Mucosa of gallbladder (tissue), 1 donor: ENCODE measurements at places on chromosomes 16 and 17.
A peak's percentile ranks its signal among the peaks of the same experiment; 100 is the strongest.

GRCh38 chr17:74271281-74271680 lies 2.8 kb upstream of the DNAI2 start:
- no peak for DNase-seq

DNA sequence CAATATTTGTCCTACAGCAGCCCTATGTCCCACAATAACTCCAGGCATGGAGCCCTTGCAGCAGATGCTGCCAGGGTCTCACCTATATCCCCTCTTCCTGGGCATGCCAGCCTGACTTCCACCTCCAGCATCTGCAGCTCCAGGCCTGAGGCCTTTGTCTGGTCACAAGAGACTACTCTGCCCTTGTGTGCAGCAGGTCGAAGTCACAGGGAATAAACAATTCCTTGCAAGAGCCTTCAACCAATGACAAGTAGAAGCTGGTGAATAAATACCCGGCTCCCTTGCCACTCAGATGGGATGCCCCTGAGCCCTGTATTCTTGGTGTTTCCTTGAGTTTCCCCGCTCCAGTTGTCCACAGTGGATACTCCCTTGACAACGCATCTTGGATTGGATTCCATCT lies 23.0 kb downstream of the CES1 start:
- DNase-seq = no peak

GRCh38 chr17:30570596-30571265 lies 93.5 kb downstream of the GOSR1 start:
- DNase-seq = no peak

GRCh38 chr17:77535892-77536291 lies 395.1 kb downstream of the SEC14L1 start:
- DNase-seq = no peak

DNA sequence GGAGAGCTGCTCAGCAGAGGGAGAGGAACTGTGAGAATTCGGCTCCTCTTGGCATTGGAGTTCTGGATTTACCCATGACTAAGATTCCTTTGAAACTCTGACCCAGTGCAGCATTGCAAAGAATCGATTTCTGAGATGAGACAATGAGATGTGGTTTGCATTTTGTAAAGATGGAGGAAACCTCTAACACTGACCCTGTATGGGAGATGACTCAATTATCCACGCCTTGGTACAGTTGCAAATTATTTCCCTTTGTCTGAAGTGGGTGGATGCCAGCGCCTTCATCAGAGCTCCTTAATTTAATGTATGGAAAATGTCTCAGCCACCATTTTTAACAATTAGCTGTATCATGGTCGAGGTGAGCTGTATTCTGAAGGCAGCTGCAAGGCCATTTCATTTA lies 53.4 kb downstream of the NUP93 start:
- DNase-seq = no peak

DNA sequence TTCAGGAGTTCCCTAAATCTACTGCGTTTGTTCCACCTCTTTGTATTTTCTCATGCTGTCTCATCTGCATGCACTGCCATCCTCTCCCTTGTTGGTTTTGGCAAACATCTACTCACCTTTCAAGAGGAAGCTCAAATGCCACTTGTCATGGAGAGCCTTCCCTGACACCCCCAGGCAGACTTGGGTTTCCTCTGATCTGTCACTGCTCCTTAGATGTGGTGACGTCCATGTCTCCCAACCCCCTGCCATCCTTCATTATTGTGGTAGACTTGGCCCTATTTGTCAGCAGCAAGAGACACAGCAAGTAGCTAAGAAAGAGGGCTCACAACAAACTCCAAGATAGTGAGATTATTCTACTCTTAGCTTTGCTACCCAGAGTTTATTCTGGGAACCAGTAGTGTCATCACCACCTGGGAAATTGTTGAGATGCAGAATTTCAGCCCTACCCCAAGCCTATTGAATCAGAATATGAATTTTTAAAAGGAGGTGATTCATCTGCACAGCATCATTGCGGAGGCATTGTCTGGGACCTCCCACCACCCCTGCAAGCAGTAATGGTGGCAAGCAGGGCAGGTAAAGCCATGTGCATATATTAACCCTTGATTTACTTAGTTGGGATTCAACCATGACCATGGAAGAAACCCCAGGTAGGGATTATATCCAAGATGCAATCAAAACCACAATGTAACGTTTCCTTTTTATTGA lies 248.9 kb downstream of the SHISA9 start:
- DNase-seq = no peak

DNA sequence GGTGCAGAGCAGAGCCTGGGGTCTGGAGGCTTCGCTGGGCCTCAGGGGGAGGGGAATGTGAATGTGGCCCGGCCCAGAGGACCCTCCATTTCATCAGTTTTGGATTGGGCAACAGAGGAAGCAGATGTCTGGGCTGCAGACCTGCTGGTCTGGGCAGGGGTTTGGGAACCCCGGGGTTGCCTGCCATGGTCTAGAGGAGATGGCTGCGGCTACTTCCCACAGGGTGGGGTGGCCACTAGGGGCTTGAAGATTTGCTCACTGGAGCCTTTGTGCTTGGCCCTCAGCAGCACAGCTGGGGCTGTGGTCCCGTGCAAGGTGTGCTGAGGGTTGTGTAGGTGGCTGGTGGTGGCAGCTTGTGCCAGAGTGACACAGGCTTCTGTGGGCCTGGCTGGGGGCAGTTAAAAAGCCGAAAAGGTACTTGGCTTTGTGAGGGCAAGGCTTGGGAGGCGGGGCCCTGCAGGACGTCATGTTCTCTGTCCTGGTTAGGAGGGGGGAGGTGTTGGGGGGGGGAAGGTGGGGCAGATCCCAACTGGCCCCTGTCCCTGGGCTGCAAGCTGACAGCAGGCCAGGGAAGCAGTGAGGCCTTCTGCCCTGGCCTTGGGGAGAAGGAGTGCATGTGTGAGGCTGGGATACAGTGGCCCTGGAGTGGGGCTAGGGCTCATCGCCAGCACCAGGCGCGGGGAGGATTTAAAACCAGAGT lies 98.0 kb downstream of the KPNA2 start:
- no peak for DNase-seq

DNA sequence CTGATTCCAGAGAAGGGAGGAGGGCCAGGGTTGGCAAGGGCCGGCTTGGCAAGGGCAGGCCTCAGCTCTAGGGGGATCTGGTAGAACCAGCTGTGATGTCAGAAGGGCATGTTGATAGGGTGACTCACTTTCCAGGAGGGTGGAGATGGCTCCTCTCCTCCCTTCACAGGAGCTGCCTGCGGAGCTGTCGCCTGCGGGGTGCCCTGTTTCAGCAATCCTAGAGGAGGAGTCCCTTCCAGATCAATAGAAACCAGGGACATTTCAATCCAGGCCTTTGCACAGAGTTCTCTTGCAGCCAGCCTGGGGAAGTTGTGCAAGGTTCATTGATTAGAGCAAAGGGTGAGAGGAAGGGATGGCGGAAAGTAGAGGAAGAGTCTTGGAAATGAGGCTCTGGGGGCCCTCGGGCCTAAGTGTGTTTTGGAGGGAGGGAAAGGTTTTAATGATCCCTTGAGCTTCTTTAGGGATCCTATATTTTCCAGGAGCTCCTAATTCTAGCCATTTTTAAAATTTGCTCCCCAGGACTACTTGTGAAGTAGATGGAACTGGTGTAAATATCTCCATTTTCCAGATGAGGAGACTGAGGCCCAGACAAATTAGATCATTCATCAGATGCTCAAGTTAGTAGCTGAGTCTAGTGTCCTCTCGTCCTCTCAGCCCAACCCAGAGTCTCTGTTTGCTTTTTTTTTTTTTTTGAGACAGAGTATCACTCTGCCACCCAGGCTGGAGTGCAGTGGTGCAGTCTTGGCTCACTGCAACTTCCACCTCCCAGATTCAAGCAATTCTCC lies 24.8 kb upstream of the CSNK2A2 start:
- DNase-seq = peak; percentile 80

DNA sequence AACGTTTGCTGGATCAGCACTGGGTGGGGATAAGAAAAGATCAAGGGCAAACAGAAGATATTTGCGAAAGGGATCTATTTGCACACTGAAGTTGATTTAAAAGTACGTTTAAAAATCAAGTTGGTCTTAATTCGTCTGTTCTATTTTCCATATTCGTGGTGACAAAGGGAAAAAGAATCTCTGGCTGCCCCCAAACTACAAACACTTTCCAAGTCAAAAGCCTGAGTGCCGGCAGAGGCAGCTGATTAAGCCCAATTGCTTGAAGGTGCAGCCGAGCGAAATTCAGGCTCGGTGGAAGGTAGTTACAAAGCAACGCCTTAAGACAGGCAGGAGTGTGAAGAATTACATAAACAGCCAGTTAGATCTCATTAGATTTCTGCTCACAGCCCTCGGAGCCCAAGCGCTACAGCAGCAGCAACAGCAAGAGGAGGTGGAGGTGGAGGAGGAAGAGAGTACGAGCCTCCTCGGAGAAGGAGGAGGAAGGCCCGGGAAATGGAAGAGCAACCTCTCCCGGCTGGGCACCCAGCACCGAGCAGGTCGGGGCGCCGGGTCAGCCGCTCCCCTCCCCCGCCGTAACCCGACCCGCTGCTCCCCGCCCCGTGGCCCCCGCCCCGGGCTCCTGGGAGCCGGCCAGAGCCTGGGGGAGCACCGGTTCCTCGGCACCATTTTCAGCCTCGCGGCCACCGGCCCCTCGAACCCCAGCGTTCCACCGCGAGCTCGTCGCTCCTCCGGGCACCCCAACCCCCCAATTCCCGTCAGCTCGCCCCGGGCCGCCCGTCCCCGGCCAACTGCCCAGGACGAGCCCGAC lies 890 bp downstream of the TOB1 start:
- DNase-seq = peak; percentile 41

GRCh38 chr17:70804161-70804560 lies 634.8 kb downstream of the KCNJ2 start:
- DNase-seq = no peak

GRCh38 chr16:89712274-89712781 lies 8.4 kb downstream of the VPS9D1 start:
- DNase-seq = no peak

DNA sequence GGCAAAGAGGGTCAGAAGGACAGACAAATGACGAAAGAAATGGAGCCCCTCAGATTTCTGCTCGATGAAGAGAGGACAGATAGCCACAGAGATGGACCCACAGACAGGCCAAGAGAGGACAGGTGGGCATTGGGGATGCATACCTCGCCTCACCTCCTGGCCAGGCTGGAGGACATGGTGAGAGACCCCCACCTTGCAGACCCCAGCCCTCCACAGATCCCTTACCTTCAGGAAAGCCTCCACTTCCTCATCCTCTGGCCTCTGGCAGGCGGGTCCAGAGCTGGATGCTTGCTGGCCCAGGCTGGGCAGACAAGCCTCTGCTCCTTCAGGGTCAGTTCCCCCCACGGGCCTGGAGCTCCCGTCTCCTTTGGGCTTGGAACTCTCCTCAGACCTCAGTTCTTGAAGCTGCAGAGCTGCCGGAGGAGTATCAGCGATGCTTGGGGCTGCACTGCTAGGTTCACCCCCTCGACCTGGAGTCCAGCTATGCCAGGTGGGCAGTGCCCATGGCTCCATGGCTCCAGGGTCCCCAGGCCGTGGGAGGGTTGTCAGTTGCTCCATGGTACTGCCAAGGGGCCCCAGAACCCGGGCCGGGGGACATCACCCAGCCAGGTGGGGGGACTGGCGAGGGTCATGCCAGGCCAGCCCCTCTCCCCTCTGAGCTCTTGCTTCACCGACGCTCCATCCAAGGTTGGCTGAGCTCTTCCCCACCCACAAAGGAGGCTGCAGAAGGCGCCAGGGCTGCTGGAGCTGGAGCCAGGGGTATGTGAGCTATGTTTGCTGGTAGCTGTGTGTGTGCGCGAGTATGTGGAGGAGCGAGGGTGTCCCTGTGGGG lies 1.0 kb downstream of the TSPOAP1 start:
- DNase-seq = no peak

DNA sequence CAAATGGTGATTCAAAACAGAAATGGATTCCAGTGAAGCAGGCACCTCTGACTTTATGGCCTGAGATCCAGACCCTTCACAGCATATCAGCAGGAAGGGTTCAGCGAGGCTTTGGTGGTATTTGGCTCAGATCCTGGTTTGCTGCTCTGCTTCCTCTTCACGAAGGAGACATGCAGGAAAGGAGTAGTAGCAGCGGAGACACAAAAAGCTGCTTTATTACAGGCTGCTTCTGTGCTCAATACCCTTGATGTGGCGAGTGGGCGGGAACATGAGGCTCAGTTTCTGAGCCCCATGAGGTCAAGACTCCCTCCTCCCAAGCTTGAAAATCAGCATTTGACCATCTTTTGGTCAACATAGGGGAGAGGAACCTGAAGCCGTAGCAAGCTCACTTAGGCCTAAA lies 213.3 kb upstream of the AXIN2 start:
- DNase-seq = no peak

- DNase-seq = no peak
Measured at GRCh38 chr17:76384987-76385891, 830 bp downstream of the SPHK1 start.

DNA sequence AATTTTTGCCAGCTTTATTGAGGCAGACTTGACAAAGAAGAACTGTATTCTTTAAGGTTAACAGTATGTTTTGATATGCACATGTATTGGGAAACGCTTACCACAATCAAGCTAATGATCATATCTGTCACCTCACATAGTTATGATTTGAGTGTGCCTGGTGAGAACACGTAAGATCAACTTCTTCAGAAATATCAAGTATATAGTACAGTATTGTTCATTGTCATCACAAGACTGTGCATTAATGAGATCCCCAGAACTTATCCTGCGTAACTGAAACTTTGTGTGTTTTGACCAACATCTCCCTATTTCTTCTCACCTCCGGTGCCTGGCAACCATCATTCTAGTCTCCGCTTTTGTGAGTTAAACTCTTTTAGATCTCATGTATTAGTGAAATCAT lies 756.4 kb upstream of the EEF2KMT start:
- no peak for DNase-seq

GRCh38 chr16:87821376-87822107 lies 47.8 kb downstream of the SLC7A5 start:
- DNase-seq = no peak

- DNase-seq = no peak
Measured at GRCh38 chr17:41631025-41631897, 6.9 kb upstream of the KRT17 start.

- DNase-seq = no peak
Measured at GRCh38 chr17:29250666-29251065, 4.0 kb downstream of the CRYBA1 start.

DNA sequence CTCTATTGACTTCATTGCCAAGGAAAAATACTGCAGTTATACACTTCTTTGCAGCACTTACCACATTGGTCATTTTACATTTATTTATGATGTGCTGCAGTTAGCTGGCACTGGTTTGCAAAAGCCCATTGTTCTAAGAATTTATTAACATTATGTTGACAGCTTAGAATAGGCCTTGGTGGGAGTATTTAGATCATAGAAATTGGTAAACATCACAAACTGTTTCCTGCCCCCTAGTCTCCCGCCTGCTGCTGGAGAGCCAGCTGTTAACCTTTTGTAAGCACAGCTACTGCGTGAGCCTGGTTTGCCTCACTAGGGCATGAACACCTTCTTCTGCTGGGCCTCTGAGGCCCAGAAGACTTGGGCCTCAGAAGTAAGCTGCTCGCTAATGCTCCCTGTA lies 651.4 kb upstream of the GOT2 start:
- no peak for DNase-seq

- no peak for DNase-seq
Measured at GRCh38 chr16:83901101-83901500, 2.2 kb downstream of the MLYCD start.
